ENCODE measurements at places on chromosomes 4 and X.

- no peak for DNase-seq
Observed at GRCh38 chr4:81506731-81507130, 35.0 kb upstream of the RASGEF1B start.

DNA sequence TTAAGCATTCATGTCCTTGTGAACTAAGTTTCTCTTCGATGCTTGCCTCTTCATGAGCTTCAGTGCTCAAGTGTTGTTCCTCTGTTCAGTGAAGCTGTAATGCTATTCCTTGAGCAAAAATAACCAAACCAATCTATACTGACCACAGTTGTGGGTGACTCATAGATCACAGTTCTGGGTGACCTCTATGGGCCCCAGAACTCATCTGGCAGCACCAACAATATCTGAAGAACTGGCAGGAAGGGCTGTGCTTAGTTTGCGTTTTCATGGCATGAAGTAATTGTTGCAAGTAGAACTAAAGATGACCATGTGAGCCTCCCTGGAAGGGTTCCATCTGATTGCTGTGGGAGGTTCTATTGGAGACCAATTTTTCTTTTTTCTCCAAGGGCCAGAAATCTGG, 106.2 kb downstream of the CCNG2 start:
- DNase-seq = no peak

GRCh38 chr4:41360921-41361793, 104.4 kb downstream of the UCHL1 start:
- DNase-seq = no peak

GRCh38 chr4:70997036-70997435, 3.6 kb downstream of the DCK start:
- DNase-seq = no peak

DNA sequence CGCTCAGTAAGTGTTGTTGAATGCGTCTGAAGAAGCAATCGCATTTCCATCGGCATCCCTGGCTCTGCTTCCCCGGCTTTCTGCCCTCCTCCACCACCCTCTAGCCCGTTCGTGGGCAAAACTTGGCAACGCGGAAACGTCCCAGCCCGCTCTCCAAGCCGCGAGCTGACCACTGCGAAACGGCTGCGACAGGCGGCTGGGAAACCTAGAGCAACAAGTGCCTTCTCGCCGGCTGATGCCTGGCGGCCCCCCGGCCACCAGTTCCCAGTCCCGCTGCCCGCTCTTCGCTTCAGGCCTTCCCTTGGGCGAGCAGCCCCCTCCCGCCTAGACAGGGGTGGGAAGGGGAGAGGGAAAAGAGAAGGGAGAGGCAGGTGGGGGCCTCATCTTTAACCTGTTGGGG, 837 bp downstream of the CITED1 start:
- DNase-seq = no peak

Data from stimulated activated CD4-positive, alpha-beta T cell treated with anti-CD3 and anti-CD28 coated beads, Interleukin-4, amount 100 ng/mL, for 1 hour (primary cell).